HuH-7 (cell line): ENCODE measurements at places on chromosomes 1 and 21.

- no peak for DNase-seq
Observed at GRCh38 chr1:243930822-243931671, 81.0 kb upstream of the AKT3 start.

- DNase-seq: no peak
Observed at GRCh38 chr1:160767395-160768294, 28.3 kb upstream of the LY9 start.

DNA sequence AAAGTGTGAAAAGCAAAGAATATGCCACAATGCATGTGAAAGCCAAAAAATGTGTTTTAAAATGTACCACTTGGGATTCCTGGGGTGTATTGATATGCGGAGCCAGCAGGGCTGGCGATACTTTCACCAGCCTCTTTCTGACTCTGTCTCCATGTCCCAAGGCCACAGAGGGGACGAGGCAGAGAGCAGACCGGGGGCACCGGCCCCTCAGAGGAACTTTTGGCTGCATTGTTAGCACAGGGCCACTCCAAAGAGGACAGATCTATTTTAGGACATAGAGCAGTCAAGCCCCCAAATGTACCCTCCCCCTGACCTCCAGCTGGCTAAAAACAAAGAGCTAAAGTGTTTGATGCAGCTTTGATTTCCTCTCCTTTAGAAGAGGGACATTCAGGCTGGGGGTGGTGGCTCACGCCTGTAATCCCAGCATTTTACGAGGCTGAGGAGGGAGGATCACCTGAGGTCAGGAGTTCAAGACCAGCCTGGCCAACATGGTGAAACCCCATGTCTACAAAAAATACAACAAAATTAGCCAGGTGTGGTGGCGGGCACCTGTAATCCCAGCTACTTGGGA is 25.6 kb upstream of the ZNF436 start:
- no peak for DNase-seq

DNA sequence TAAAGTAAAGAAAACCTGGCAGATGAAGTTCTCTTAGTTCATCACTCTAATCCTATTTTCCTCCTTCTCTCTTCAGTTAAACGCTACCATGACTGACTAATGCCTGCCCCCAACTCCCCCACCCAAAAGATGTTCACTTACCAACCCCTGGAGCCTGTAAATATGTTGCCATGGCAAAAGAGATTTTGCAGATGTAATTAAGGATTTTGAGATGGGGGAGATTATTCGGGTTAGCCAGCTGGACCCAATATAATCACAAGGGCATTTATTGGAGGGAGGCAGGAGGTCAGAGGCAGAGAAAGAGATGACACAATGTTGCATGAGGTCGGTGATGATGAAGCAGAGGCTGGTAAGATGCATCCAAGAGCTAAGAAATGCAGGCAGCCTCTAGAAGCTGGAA is 69.3 kb upstream of the PPP2R5A start:
- DNase-seq: no peak

DNA sequence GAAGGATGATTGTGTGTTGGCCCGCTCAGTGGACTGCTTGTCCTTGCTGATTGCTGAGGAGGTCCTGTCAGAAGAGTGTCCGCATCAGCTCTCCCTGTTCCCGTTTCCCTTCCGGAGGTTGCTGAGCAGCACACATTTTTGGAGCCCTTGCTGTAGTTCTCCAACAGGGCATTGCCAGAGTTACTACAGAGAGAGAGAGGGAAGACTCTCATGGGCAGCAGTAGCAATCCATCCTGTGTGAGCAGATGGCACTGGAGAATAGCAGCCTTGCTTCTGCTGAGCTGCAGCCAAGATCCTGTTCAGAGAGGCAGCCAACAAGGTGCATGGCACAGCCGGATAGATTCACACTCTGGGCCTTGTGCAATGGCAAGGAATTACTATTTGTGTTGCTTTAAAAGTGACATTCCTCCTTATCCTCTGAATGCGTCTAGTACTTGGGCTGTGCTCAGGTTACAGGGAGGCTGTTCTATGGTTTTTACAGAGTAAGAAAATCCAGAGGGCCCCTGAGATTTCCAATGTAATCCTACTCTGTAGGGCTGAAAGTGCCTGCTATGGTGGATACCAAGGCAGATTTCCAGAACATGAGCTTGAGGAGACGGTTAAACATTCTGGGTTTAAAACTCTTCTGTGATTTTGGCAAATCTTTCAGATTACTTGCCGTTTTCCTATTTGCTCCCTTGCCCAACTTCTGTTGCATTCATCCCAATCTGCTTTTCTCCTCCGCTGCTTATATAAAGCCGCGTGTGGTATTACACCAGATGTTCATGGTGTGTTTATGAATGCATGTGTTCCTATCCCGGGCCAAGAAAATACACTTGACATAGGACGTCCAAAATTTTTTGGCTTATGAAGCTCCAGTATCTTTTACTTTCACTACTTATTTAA is 27.4 kb downstream of the AK4 start:
- no peak for DNase-seq

GRCh38 chr1:110310300-110310699 is 28.9 kb upstream of the RBM15 start:
- no peak for DNase-seq

DNA sequence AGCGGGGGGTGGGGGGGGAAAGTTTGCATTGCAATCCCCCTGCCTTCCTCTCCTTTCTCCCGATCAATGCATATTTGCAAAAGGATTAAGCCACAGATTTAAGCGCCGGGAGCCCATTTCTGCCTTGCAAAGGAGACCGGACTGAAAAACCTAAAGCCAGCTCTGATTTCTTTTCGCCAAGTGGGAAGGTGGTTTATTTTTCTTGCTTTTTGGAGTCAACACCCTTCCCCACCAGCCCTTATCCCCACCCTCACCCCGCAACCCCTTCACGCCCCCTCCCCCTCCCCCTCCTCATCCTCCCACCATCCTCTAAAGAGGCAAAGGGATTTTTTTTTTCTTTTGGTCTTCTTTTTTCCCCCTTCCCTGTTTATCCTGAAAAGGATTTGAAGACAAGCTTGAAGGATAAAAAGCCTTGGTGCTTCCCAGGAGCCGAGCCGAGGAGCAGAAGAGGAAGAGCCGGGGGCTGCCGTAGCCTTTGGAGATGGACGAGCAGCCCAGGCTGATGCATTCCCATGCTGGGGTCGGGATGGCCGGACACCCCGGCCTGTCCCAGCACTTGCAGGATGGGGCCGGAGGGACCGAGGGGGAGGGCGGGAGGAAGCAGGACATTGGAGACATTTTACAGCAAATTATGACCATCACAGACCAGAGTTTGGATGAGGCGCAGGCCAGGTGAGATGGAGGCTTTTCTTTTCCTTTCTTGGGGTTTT is 513 bp downstream of the PBX1 start:
- DNase-seq: no peak

- no peak for DNase-seq
Observed at GRCh38 chr1:216627252-216627651, 96.0 kb downstream of the ESRRG start.

GRCh38 chr1:221488550-221488949 is 253.3 kb downstream of the DUSP10 start:
- DNase-seq: no peak

GRCh38 chr1:235073331-235073967 is 55.2 kb downstream of the TOMM20 start:
- peak; percentile 66 for DNase-seq
